ENCODE measurements at places on chromosomes 6 and 20.

DNA sequence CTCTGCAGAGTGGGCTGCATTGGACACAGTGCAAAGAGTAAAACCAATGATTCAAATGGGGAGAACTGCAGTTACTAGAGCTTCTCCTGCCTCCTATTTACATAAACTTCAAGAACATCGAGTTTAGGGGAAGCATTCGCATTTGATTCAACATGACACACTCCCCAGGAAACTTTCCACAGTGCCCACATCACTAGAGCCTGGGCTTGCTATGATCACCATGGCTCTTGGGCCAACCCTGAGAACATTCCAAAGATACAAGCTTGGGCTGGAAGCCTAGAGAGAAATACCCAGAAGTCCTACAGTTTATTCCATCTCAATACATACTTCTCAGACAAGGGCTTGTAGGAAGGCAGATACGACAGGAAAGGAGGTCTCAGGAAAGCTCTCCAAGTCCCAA, 337.9 kb downstream of the CD83 start:
- no peak for DNase-seq

DNA sequence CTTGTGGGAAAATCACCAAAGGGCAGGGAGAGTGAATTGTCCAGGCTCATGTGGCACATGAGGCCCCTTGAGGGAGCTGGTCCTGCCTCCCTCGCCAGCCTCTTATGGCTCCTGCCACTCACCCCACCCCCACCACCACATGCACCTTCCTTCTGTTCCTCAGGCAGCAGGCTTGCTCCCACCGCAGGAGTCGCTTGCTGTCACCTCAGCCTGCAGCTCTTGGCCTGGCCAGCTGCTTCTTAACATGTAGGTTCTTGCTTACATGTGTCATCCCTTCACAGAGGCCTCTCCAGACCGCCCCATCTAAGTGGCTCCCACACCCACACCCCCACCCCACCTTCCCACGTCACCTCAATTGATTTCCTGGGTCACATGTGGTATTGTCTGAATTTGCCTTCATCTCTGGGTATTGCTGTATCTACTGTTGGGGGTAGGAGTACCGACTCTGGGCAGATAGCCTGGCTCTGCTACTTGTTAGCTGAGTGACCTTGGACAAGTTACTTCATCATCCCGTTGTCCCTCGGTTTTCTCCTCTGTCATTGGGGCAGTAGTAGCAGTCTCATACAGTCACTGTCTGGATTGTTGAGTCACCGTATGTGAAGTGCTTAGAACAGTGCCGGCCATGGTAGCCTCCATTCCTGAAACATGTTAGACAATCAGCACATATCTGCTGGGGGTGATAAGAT, 41.7 kb downstream of the SLC9A8 start:
- no peak for DNase-seq

GRCh38 chr20:51924509-51924908, 122.2 kb upstream of the SALL4 start:
- DNase-seq: no peak

DNA sequence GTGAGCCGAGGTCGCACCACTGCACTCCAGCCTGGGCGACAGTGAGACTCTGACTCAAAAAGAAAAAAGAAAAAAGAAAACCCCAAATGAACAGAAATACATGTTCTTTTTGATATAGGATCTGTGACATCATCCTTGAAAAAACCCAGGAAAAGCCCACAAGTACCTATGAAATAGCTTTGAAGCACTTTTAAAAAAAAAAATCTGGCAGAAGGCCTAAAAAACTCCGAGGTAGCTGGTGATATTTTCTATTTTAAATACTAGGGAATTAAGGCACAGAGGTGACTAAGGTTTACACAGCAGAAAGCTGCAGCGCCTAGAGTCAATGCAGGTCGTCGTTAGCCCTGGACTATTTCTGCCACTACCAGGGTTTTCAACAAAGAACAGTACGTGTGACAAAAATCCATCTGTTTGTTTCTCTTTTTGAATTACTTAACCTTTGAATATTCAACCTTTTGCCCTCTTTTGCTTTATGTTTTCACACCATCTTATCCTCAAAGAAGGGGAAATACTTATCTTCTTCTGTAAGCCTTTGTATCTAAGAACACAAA, 39.4 kb upstream of the EEF1A1 start:
- no peak for DNase-seq

GRCh38 chr20:49283703-49284625, 6.1 kb upstream of the ZNFX1 start:
- no peak for DNase-seq

- no peak for DNase-seq
These were observed 143.5 kb downstream of the FLRT3 start for GRCh38 chr20:14193885-14194284.

- DNase-seq: no peak
These were observed 317.5 kb upstream of the HSF2 start for GRCh38 chr6:122081921-122082320.

DNA sequence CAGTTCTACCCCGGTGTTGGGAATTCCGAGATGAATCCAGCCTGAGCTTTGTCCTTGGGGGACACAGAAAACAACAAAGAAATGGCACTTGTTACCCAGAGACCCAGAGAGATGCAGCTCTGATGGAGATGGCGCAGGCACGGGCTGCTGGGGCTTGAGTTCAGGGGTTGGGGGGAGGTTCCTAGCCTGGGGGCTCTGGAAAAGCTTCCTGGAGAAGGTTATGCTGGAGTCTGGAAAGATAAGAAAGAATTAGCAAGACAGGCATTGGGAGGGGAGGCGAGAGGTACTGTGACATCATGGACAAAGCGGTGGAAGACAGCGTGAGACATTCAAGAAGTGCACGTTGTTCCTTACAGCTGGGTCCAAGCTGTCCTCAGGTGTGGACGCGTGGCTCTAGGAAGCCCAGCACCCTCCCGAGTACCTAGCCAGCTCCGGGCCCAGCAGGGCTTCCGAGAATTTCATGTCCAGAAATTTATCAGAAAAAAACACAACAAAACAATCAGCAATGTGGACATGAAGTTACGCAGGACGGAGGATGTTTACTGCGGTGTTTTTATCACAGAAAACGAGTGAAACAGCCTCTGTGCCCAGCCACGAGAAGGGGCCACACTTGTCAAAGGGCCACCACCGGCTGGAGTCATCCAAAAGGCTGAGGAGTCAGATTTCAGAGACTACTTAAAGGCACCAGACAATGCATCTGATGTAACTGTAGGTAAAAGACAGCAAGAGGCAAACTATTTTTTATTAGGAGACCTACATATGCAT, 39.5 kb downstream of the C20orf203 start:
- no peak for DNase-seq

GRCh38 chr6:93962566-93962965, 543.2 kb upstream of the EPHA7 start:
- no peak for DNase-seq

GRCh38 chr20:57392512-57393271, 1.5 kb downstream of the RBM38 start:
- peak; percentile 92 for DNase-seq
